ENCODE measurements at places on chromosomes 1 and 21.

DNA sequence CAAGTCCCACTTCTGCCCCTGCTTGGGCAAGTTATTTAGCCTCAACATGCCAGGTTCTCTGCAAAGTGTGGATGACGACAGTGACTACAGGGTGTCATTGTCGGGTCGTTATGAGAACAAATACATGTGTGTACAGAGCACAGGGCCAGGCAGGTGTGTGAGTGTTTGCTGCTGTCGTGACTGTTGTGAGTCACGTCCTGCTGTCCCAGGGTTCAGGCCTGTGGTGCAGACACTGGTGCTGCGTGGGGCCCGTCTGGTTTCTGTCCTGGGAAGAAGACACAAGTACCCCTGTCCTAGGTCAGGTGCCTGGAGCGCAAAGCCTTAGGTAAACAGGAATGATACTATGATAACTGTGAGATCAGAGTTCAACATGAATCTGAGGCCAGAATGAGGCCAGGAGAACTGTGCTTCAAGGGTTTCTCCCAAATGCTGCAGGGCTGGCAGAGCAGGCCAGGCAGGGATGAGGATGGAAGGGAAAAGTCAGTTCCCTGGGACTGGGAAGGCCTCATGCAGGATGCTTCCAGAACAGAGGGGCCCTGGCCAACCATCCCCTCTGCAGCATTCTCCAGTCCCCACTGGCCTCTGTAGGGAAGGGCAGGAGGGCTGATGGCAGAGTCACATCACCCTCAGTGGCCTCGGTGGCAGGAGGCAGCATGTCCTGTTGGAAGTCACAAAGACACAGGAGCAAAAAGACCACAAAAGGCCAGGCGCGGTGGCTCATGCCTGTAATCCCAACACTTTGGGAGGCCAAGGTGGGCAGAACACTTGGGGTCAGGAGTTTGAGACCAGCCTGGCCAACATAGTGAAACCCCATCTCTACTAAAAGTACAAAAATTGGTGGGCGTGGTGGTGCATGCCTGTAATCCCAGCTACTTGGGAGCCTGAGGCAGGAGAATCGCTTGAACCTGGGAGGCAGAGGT, 15.7 kb downstream of the GPR157 start:
- DNase-seq, result no peak

DNA sequence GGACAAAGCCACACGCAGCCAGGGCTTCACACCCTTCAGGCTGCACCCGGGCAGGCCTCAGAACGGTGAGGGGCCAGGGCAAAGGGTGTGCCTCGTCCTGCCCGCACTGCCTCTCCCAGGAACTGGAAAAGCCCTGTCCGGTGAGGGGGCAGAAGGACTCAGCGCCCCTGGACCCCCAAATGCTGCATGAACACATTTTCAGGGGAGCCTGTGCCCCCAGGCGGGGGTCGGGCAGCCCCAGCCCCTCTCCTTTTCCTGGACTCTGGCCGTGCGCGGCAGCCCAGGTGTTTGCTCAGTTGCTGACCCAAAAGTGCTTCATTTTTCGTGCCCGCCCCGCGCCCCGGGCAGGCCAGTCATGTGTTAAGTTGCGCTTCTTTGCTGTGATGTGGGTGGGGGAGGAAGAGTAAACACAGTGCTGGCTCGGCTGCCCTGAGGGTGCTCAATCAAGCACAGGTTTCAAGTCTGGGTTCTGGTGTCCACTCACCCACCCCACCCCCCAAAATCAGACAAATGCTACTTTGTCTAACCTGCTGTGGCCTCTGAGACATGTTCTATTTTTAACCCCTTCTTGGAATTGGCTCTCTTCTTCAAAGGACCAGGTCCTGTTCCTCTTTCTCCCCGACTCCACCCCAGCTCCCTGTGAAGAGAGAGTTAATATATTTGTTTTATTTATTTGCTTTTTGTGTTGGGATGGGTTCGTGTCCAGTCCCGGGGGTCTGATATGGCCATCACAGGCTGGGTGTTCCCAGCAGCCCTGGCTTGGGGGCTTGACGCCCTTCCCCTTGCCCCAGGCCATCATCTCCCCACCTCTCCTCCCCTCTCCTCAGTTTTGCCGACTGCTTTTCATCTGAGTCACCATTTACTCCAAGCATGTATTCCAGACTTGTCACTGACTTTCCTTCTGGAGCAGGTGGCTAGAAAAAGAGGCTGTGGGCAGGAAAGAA, 8.1 kb downstream of the PSRC1 start:
- DNase-seq, result no peak

DNA sequence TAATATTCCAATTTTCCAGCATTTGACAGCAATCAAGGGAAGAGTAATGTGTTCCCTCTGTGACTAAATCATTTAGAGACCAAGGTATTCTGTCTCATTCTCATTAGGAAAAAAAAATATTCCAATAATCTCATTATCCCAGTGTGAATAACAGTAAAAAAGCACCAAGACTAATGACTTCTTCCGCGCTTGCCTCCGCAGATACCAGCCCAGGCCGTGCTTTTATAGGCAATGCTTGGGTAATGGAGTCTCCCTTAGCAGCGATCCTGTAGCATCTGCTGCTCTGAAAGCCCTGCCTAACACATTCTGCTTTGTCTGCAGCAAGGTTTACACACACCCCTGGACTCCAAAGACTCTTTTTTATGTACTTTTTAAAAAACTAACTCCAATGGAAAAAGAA, 470.0 kb upstream of the CAMK1G start:
- DNase-seq, result no peak

- no peak for DNase-seq
These were observed 40.4 kb downstream of the LYST start for GRCh38 chr1:235826102-235826854.

DNA sequence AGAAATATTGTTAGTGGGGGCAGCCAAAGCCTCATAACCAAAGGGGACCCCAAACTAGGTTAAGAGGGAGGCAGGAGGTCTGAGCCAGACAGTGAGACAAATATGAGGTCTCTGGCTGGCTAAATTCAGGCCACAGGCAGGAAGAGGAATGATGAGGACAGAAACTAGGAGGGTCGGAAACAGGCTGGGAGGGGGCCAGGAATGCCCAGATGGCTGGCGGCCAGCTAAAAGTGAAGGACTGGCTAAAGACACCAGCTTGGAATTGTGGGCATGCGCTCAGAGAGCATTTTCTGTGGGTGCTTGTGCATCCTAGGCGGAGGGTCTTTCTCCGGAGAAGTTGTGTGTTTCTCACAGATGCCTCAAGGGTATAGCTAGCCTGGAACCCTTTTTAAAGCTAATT, 77.0 kb downstream of the PGM1 start:
- DNase-seq, result no peak

DNA sequence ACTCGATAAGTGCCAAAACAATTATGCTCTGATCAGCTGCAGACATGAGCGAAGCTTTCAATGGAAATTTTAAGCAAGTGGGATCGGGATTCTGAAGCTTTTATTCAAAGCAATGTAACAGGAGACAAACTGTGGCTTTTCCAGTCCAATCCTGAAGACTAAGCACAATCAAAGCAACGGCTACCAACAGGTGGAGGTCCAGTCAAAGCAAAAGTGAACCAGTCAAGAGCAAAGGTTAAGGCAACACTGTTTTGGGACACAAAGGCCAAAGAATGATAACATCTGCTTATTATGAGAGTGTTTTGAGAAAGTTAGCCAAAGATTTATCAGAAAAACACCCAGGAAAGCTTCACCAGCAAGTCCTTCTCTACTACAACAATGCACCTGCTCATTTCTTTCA, 170.1 kb downstream of the SEC16B start:
- no peak for DNase-seq

DNA sequence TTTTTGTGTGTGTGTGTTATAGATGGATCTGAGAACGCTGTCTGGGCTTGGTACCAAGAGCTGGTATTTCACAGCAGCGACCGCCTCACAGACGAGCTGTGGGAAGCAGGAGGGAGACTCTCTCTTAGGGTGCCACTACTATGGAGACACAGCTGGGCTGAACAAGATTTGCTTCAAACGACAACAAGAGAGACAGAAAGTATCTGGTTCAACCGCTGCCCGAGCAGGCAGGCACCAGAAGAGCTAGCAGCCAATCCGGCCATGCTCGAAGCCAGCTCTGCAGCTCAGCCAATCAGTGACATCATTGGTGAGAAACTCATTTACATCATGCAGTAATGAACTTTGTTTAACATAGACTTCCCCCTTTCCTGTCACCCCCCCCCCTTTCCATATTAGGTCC, 341.3 kb downstream of the USP25 start:
- peak; percentile 12 for DNase-seq

- DNase-seq, result no peak
These were observed 6.0 kb downstream of the TNN start for GRCh38 chr1:175073633-175074032.

GRCh38 chr1:54970901-54971300, 9.5 kb upstream of the TMEM61 start:
- DNase-seq, result no peak

- no peak for DNase-seq
These were observed 26.1 kb upstream of the GJA5 start for GRCh38 chr1:147786536-147786935.

GRCh38 chr1:116569776-116570357, 959 bp downstream of the CD58 start:
- DNase-seq, result no peak

DNA sequence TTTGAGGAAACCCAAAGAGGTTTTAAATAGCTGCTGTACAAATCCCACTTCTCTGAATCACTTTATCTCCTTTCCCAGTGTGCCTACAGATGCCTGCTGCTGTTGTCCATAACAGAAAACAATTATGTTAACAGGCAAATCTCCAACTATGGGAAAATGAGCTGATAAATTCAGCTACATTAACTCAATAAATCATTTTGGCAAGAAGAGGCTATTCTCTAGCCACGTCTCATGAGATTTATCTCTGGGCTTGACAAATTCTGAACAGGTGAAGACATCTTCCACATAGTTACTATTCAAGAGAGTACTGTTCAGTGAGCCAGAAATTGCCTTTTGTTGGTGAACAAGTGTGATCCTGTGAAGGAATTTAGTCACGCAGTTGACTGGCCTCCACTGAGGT, 327.1 kb upstream of the FMN2 start:
- no peak for DNase-seq

GRCh38 chr1:175364424-175365076, 172.0 kb upstream of the KIAA0040 start:
- no peak for DNase-seq

DNA sequence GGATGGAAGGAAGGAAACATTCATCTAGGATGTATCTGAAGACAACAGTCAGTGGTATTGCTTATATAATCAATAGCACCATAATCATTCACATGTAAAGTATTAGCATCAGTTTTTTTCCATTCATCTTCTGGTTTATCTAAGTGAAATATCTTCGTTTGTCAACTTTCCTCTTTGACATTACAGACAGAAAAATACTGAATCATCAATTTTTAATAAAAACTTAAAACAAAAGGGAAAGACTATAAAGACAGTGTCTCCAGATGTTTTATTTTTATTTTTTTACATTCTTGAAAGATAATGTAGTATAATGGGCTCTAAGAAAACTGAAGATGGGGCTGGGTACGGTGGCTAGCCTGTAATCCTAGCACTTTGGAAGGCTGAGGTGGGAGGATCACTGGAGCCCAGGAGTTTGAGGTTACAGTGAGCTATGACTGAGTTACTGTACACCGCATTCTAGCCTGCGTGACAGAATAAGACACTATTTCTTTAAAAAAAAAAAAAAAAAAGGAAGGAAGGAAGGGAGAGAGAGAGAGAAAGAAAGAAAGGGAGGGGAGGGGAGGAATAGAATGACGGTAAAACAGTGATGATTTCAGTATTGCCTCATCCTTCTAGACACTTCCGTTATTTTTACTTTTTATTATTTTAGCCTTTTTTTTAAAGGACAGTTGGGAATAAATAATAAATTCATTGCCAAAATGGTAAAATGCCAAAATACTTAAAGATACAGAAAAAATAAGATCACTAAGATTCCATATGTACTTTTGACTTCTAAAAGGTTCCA, 89.5 kb downstream of the NRIP1 start:
- no peak for DNase-seq

DNA sequence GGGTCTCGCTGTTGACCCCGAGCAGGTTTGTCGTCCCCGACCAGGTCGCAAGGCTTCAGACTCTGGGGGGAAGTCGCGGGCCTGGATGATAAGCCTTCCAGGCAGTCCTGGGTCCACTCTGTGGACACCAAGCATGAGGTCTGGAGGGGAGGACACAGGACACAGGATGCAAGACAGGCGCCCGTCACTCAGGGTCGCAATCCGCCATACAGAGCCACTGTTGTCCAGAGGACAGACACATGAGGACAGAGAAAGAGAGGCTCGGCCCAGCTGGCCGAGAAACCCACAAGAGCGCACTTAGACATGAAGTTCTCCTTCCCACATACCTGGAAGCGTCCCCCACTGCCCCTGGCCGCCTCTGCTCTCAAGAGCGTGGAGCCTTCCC, 4.8 kb upstream of the FOXD2 start:
- DNase-seq, result no peak

DNA sequence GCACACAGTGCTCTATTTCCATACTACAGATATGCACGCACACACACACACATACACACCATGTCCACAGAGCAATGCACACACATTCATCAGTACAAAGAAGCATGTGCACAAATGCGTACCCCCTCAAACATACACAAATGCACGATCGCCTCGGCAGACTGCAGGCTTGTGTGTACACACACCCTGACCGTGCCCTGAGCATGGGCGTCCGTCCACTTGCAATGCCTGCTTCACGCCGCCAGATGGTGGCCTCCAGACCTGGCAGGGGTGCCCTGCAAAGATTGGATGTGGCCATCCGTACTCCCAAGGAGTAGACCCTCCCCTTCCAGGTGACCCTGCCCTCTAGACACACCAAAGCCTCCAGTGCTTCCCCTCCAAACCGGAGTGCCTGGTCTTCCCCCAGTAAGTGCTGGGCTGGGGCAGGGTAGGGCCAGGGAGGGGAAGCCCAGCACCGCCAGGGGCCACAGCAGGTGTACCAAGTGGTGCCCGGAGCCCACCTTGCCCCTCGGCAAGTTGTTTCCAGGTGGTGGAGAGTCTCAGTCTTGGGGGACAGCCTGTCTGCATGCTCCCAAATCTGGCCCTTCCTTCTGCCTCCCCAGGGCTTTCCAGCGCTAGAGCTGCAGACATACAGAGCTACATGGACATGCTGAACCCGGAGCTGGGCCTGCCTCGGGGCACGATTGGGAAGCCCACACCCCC, 20.6 kb downstream of the ESPN start:
- DNase-seq, result no peak

DNA sequence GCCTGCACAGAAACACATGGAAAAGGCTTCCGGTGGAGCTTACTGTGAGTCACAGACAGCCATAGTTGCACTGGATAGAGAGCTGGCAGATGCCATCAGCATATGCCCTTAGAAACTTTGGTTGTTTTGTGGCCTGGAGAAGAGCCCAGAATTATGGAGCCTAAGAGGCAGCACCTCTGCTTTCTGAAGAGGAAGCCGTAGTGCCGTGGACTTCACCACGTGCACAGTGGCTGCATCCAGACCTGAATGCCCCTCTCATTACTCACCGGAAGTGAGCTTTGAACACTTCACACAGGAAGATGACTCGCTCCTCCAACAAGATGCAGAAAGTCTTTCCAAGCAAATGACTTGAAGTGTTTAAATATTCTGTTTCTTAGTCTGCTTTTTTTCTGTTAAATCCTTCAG, 28.4 kb downstream of the JUN start:
- peak; percentile 74 for DNase-seq

- no peak for DNase-seq
These were observed 39.9 kb upstream of the HMGN1 start for GRCh38 chr21:39388811-39389155.

- DNase-seq, result no peak
These were observed 100.9 kb downstream of the PEX14 start for GRCh38 chr1:10575616-10576015.

- DNase-seq, result no peak
These were observed 51.6 kb downstream of the PCBP3 start for GRCh38 chr21:45695086-45695485.

Data from DMS 273 treated with DMSO at 0.1 percent for 48 hours (cell line).